ENCODE measurements at places on chromosomes 4 and X. TPM values are rescaled to one million over a fixed set of nuclear protein-coding genes. Genes with fewer than 3 reads are reported as not detected.

Gene ALG13
- 45.2 TPM for total RNA-seq

Gene RGN
- total RNA-seq = 10.2 TPM

Gene GUCY1A1
- 84.7 TPM for total RNA-seq

Gene MRFAP1
- total RNA-seq = 103 TPM

Gene PPP4R3C
- not detected for total RNA-seq

Gene GPR34
- 54.4 TPM for total RNA-seq

Gene CENPI
- total RNA-seq = 8.7 TPM

Gene AIFM1
- 21.8 TPM for total RNA-seq

Gene ASMT
- total RNA-seq = 0.30 TPM

Gene OTC
- total RNA-seq = 0.22 TPM

Gene SSX2
- total RNA-seq = not detected

Gene CLDN22
- total RNA-seq = not detected

Gene SMIM43
- 1.1 TPM for total RNA-seq

DNA sequence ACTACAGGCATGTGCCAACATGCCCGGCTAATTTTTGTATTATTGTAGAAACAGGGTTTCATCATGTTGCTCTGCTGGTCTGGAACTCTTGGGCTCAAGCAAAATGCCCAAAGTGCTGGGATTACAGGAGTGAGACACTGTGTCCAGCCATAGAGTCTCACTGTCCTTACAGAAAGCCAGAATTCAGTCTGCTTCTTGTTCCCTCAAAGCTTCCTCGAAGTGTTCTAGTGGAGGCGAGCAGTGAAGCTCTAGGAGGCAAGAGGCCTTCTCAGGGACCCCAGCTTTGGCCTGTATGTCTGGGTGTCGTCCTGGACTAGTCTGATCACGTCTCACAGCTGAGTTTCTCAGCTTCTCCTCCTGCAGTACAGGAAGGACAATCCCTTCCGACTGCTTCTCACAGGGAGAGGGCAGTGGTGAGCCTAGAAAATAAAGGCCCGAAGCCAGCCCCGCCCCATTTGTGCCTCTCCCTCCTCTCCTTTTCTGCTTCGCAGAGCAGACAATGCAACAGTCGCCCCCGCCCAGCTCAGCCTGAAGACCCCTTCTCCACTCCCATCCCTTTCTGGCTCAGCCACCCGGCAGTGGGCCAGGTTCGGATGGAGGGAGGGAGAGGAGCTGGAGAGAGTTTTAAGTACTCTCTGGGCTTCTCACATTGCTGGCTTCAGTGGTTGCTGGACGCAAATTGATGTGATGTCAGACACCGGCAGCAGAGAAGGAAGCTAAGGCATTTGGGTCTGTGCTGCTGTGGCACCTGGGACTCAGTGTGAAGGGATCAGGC is 11.1 kb upstream of the FAM3A start:
- DNase-seq = peak; percentile 94

GRCh38 chrX:3286196-3286945 is 60.1 kb downstream of the MXRA5 start:
- no peak for DNase-seq

DNA sequence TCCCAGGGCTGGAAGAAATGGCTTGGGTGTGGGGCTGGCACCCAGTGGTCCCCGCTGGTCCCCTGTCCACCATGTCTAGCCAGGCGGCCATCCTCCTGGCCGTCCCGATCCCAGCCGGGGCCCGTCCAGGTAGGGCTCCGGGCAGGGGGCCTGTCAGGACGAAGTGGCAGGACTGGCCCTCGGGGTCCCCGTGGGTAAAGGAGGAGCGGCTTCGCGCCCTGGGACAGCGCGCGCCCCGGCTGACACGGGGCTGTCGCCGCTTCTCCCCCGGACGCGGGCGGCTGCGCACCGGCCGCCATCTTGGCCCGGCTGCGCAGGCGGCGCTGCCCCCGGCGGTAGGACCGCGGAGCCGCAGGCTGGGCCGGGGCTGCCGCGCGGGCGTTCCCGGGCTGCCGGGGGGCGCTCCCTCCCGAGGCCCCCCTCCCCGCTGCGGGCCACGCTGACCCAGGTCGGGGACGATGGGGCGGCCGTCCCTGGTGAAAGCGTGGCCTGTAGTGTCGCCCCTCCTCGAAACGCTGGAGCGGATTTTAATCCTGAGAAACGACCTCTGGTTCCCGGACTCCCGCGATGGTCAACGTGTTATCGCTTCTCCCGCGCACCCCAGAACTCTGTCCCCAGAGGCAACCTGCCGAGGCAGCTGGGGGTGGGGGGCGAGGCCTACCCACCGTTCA is 60.4 kb upstream of the BCOR start:
- DNase-seq = no peak

DNA sequence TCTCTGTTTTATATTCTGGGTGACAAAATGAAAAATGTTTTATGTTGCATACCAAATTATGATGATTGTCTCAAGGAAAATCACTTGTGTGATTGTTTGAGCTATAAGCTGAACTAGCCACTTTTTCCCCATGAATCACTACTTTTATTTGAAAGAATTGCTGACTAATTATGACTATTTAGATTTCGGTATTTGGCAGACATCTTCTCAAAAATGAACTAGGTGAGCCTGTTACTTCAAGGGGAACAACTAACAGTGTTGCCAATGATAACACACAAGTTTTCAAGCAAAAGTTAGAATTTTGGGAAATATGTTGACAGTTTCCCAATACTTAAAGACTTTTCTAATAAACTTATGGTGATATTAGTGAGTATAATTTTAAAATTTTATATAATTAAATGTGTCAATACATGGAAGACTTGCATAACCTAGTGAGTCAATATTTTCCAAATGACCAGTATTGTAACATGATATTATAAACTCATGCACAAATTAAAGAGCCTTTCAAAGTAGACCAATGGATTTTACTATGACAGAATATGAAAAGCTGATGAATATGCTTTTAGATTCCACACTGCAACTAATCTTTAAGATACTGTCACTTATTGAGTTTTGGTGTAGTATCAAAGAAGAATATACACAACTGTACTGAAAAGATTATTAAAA is 187.7 kb upstream of the GATB start:
- DNase-seq = no peak

- DNase-seq = no peak
These were observed 60.3 kb downstream of the USP11 start for GRCh38 chrX:47293106-47293505.

DNA sequence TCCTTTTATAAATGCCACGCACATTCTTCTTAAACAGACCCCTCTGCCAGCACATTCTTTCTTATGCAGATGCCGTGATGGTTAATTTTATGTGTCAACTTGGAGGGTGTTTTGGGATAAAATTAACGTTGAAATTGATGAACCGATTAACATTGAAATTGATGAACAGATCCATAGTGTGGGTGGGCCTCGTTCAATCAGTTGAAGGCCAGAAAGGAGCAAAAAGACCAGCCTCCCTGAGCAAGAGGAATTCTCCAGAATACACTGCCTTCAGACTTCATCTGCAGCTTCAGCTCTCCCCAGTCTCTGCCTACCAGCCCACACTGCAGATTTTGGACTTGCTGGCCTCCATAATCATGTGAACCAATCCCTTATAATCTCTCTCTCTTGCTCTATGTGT is 233.6 kb upstream of the BCOR start:
- DNase-seq = no peak

- DNase-seq = no peak
These were observed 452.7 kb upstream of the HS3ST1 start for GRCh38 chr4:11881364-11881763.

- DNase-seq = no peak
These were observed 30.8 kb downstream of the DOK7 start for GRCh38 chr4:3493720-3494461.

DNA sequence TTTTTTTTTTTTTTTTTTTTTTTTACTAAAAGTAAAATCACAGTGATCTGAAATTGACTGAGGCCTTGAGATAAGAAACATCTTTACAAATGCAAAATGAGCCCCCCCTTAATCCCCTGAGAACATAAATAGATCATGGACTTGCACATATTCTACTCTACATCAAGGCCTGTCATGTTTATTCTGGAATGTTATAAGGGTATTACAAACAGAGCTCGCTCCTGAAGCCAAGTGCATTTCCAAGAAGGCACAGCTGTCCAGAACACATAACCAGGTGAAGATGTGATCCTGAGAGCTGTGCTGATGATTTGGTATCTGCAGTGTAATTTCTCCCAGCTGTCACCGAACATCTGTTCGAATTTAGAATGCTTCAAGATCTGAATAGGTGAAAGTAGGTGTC is 384.5 kb downstream of the GPAT3 start:
- no peak for DNase-seq

DNA sequence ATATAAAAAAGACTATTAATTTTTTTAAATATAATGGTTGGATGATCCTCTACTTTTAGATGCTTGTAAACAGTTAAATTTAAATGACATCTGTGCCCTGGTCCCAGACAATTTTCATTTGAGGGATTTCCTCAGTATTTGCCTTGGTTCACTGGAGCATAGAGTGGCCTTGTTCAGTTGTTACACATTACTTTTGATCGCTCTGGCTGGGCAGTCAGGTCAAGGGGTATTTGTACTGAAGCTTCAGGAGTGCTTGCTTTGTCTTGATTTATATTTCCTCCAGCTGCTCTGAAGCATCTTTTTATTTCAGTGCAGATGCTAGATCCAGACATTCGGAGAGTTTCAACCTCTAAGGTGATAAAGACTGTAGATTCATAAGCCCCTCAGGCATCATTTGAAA is 50.0 kb downstream of the COMMD8 start:
- no peak for DNase-seq

- DNase-seq = no peak
These were observed at the start of gene FMR1NB for GRCh38 chrX:147981038-147981752. FMR1NB (plus strand) TSS chrX:147981337; CDS start chrX:147981403, 66 bp downstream.

DNA sequence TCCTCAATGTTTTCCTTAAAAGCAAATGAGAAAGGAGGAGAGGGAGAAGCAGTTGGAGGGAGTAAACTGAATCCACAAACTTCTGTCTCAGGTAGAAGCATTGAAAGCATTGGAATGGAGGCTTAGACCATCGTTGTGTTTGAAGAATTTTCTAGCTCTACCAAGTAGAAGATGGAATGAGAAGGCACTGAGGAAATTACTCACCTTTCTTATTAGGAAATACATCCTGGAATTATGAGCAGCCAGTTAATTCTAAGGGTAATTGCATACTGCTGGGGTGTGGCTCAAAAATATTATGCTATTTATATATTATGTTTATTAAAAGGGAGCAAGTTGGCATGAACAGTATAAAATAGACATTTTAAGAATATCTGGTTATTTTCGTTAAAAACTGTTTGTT is 12.9 kb downstream of the PGM2 start:
- no peak for DNase-seq

GRCh38 chr4:125125276-125125675 is 189.5 kb upstream of the FAT4 start:
- DNase-seq = no peak

DNA sequence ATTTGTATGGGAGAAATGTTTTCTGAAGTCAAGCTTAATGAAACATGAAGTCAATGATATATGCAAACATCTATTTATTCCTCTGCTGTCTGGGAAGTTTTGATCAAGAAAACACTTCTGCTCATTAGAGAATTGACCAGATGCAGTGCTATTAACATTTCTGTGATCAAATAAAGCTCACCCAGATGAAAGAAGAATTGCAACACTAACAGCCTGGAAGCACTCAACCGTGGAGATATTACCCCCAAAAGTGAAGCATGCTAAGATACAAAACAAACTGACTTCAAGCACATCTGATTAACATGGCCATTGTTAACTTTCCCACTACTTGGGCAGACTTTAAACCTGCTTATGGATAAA is 73.7 kb upstream of the GUCY1A1 start:
- no peak for DNase-seq

GRCh38 chrX:133781174-133781573 is 204.2 kb downstream of the GPC3 start:
- no peak for DNase-seq

DNA sequence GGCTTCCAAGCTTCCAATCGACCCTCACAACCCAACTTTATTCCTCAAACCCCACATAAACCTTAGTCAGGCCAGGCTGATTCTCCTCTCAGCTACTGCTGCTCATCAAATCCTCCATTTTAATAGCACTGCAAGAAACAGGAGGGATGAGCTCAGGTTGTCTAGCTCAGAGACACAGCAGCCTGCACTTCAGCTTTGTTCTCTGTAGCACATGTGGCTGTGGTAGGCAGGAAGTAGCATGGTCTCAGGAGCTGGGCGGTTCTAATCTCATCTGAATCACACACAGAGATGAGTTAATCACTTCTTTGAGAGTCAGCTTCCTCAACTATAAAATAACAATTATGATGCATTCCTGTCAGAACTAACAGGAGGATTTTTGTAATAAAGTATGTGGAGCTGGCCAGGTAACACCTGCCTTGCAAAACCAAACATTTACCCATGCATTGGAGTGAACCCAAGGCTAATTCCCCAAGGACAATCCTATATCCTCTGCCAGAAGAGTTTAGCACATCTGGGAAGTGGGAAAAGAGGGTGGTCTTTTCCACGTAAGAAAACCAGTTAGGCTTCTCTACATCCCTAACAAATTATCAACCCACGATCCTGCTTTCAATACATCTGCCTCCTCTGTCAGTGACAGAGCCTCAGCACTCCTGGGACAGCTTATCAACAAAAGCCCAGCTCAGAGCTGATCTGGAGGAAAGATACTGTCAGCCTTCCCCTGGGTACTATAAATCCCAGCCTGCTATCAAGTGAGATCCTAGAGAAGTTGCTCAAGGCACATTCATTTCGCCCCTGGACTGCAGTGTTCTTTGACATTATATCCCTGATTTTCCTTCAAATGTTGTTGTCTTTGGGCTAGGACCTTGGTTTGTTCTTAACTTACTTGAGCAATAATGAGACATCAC is 32.8 kb downstream of the ELOVL6 start:
- DNase-seq = no peak

DNA sequence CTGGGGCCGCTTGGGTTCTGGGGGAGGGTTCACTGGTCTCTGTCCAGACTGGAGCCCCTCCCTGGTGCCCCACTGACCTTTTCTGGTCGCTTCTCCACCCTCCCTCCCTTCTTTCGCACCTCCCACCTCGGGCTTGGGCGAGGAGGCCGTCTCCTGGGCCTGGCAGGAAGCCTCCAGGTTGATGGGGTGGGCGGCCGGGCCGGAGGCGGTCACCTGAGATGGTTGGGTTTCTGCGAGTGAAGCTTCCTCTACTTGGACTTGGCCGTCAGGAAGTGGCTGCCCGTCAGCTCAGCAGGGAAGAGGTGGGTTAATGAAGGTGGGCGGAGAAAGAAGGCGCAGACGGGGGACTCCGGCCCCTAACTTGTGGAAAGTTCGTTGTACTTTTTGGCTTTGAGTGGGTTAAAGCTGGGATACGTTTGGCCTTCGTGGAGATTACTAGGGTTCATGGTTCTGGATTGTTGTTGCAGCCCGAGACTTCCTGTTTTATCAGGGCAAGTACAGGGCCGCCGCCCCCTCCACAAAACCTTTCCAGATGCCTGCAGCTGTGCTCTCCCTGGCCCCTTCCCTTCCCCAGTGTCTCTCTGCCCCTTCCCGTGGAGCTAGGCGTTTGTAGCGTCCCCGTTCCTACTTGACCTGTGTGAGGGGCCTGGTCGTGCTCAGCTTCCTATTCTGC is 1.2 kb downstream of the AKAP17A start:
- no peak for DNase-seq

DNA sequence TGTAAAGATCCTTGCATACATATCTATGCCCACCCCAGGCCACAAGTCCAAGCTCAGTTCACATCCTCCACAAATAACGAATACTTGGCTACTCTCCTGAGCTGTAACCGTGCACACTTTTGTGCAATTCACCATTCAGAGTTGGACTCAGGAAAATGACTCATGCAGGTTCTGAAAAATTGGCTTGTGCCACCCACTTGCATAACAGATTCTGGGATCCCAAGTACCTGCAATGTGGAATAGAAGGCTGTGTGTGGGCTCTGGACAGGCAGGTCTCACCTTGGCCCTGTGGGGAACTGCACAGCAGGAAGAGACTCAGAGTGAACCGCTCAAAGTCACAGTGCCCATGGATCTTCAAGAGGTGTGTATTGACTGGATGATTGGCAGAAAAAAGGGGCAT is 502.7 kb downstream of the PACRGL start:
- DNase-seq = no peak
